ENCODE measurements at places on chromosomes 16 and 17. TPM values are rescaled to one million over a fixed set of nuclear protein-coding genes. Genes with fewer than 3 reads are reported as not detected.

The PIRT gene
- not detected for total RNA-seq

The TUBG2 gene
- total RNA-seq = 19.2 TPM

The KCTD11 gene
- total RNA-seq = 3.8 TPM

The FBXO39 gene
- total RNA-seq = not detected

The TMEM98 gene
- total RNA-seq = 75.0 TPM

The KRT24 gene
- not detected for total RNA-seq

The FNDC8 gene
- not detected for total RNA-seq

The CAVIN1 gene
- 16.6 TPM for total RNA-seq

The CCL2 gene
- total RNA-seq = 3.7 TPM

The CCL11 gene
- not detected for total RNA-seq

The RCVRN gene
- total RNA-seq = not detected

The LRRC37A2 gene
- 11.2 TPM for total RNA-seq

The RPL13 gene
- total RNA-seq = 2,140 TPM

The KRT27 gene
- not detected for total RNA-seq

The CLEC18B gene
- total RNA-seq = 37.7 TPM

The TSPOAP1 gene
- total RNA-seq = 0.21 TPM

The RAMP2 gene
- total RNA-seq = 3.8 TPM

The METRNL gene
- 16.5 TPM for total RNA-seq

The SGCA gene
- not detected for total RNA-seq

The CES5A gene
- total RNA-seq = not detected

The RAB37 gene
- total RNA-seq = not detected

The FSCN2 gene
- 0.26 TPM for total RNA-seq

The SLC16A11 gene
- total RNA-seq = 0.47 TPM

The PPP1R1B gene
- 8.2 TPM for total RNA-seq

The BCAR1 gene
- 47.3 TPM for total RNA-seq

All from A673 (cell line).